ENCODE measurements at places on chromosomes 13 and 19.

- no peak for DNase-seq
Measured at GRCh38 chr13:74975111-74975510, 506.9 kb downstream of the TBC1D4 start.

- DNase-seq: no peak
Measured at GRCh38 chr13:63209330-63210017, 1793.8 kb upstream of the PCDH20 start.

GRCh38 chr19:49149652-49150105 lies 5.5 kb downstream of the HRC start:
- DNase-seq: peak; percentile 35

GRCh38 chr19:32231691-32232090 lies 113.7 kb upstream of the ZNF507 start:
- no peak for DNase-seq
